Smooth muscle cell of bladder (primary cell): ENCODE measurements at places on chromosomes 2 and 18. TPM values are rescaled to one million over a fixed set of nuclear protein-coding genes. Genes with fewer than 3 reads are reported as not detected.

ABCG8 gene
- not detected in 2 replicates for total RNA-seq

ONECUT2 gene
- under 0.01 TPM in 2 replicates for total RNA-seq

KCNF1 gene
- total RNA-seq: 0.14 TPM in 1 of 2 replicates, not detected in the other

HTR2B gene
- 6.0 and 10.8 TPM in 2 replicates for total RNA-seq

SLC5A7 gene
- total RNA-seq: not detected in 2 replicates

HOXD8 gene
- total RNA-seq: 1.1 and 1.6 TPM in 2 replicates

UGT1A3 gene
- not detected in 2 replicates for total RNA-seq
